ENCODE measurements at places on chromosomes 11 and 22.

DNA sequence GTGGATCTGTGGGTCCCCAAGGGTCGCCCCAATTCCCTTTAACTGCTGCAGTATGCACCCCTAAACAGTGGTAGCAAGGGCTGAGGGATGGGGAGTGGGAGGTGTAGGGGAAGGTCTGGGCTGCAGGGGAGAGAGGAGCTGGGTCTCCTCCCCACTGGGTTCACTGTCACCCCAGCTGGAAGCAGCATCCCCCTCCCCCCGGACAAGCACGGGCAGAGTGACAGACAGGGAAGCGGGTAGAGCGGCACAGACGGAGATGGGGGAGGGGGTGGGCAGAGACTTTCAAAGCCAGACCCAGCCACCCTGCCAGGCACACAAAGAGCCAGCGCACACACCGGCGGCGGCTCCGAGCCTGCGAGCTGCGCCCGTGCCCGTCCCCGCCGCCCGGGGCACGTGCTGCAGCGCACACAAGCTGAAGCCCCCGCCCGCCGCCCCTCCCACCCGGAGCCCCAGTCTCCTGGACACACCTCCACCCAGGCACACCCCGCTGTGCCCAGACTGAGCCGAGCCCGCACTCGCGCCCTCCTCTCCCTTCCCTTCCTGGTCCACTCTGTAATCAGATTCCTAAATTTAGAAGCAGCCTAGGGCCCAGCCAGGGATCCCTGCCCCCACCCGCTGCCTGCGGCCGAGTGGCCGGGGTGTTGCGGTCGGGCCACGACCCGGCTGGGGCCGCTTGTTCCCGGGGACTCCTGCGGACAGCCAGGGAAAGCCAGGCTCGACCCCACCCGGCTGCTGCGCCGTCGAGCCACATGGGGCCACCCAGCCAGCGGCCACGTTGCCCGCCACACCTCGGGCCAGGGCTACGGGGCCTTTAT, 935 bp upstream of the RCOR2 start:
- no peak for DNase-seq

DNA sequence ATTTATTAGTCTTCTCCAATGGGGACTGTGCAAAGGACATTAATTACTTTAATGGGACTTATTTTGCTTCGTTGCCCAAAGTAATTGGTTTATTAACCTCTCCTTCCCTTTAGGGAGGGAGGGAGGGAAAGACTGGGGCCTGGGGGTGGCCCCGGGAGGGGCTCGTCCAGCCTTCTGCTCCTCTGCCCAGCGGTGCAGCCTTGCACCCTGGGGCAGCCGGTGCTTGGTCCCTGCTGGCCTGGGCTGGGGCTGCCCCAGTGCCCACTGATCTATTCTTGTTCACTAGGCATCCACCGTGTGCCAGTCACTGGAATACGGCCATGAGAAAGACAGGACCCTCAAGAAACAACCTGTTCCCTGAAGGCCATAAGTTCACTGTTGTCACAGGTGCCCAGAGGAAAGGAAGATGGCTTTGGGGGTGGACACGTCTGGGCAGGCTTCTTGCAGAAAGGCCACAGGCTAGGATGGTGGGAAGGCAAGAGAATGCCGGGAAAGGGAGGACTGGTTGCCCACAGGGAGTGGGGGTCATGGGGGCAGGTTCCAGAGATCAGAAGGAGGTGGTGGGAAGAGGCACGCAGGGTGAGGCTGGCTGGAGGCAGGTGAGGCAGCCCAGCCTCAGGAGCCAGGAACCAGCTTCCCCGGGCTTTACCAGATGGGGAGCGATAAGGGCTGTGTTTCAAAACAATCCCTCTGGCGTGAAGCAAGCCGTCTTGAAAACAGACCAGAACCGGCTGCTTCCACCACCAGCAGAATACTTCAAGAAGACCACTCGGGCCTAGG, 47.6 kb upstream of the KCNQ1OT1 start:
- DNase-seq = no peak

DNA sequence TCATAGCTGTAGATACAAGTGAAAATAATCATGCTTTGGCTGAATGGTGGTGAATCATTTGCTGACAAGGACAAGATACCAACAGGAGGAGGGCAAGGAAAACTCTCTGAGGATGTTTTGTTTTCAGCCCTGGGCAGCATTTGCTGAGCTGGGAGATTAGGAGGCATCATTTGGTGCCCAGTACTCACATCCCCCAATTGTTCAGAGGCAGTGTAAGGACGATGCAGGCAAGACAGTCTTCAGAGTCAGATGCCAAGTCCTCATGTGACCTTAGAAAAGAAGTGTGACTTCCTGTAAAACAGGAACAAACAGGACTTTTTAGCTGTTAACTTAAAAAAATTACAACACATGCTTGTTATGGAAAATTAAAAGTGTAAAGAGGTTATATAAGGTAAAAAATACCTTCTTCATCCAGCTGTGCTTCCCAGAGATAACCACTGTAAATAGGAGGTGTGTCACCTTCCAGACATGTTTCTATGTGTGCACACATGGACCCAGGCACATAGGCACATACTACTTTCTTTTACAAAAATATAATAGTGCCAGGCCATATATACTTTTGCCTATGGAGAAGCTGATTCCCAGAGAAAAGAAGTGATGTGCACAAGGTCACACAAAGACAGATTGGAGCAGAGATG, 18.0 kb downstream of the CNTF start:
- DNase-seq = no peak

- DNase-seq = no peak
These were observed 53.1 kb downstream of the SLC22A12 start for GRCh38 chr11:64643920-64644646.

DNA sequence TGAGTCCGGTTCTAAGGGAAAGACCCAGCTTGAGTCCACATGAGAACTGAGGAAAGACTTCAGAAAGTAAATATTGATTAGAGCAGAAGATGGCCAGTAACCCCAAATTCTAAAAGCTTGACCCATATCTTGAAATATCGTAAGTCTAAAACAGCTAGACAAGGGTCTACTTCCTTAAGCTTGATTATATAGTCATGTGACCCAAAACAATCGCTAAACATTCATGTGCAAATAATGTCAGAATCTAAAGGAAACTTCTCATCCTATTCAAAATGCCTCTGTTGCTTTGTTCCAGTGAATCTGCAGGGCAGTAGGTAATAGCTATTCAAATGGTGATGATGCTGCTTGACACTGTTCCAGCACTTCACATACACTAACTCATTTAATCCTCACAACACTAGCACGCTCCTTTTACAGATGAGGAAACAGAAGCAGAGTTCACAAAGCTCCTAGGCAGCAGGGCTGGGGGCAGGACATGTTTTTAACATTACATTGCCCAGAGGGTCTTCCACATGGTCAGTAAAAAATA, 52.6 kb downstream of the TCF20 start:
- no peak for DNase-seq

GRCh38 chr11:122100756-122101080, 15.3 kb downstream of the BLID start:
- no peak for DNase-seq

GRCh38 chr11:31883435-31883834, 72.3 kb upstream of the PAX6 start:
- DNase-seq = no peak

GRCh38 chr22:46833228-46833627, 70.8 kb downstream of the TBC1D22A start:
- no peak for DNase-seq

GRCh38 chr11:64892411-64892831, 14.0 kb upstream of the EHD1 start:
- no peak for DNase-seq
